ENCODE measurements at places on chromosomes 7 and 10.

DNA sequence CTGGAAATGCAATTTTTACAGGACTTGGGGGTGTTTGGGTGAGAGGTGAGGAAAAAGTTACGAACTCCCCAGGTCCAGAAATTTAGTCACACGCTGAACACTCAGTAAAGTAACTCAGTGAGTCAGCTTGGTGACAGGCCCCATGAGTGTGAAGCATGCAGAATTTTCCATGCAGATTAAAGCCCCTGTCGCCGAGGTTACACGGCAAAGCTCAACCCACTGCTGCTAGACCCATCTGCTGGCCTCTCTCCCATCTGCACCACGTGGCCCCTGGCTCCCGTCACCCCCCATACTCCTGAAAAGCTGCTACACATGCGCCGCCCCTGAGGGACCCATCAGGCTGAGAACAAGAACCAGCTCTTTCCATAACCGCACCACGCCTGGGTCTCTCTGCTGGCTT lies 7.0 kb upstream of the MMP21 start:
- DNase-seq = no peak

DNA sequence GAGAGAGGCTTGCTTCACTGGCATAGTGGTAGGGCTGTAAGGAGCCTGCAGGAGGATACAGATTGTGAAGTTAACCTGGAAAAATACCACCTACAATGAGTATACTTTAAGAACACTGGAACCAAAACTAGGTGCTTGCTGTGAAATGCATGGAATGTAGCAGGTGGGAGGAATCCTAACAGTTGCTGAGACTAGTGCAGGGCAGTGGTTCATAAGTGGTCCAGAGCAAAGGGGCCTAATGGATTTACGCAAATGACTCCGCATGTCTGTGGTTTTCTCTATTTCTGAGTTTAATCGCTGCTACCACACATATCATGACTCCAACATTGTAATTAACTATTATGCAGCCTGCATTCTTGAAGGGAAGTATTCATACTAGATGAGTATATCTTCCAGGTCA lies 218.4 kb downstream of the CHRM2 start:
- DNase-seq = no peak

- DNase-seq = no peak
Measured at GRCh38 chr7:142759433-142759832, 10.2 kb downstream of the PRSS1 start.

- DNase-seq = peak; percentile 34
Measured at GRCh38 chr10:133257489-133258065, 19.1 kb downstream of the ADAM8 start.

DNA sequence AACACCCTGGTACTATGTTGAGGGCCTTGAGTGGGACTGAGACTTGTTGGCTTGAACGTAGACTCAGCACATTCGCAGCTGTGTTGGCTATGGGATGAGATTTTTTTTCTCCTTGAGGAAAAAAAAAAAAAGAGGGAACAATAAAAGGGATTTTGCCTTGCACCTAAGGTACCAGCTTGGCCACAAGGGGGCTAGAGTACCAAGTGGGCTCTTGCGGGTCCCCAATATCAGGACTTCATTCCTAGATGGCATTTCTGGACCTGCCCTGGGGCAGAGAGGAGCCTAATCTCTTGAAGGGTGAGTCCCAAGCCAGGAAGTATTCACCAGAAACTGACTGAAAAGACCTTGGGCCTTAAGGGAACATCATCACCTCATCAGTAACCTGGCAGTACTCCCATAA lies 1083.6 kb upstream of the PHF14 start:
- no peak for DNase-seq

DNA sequence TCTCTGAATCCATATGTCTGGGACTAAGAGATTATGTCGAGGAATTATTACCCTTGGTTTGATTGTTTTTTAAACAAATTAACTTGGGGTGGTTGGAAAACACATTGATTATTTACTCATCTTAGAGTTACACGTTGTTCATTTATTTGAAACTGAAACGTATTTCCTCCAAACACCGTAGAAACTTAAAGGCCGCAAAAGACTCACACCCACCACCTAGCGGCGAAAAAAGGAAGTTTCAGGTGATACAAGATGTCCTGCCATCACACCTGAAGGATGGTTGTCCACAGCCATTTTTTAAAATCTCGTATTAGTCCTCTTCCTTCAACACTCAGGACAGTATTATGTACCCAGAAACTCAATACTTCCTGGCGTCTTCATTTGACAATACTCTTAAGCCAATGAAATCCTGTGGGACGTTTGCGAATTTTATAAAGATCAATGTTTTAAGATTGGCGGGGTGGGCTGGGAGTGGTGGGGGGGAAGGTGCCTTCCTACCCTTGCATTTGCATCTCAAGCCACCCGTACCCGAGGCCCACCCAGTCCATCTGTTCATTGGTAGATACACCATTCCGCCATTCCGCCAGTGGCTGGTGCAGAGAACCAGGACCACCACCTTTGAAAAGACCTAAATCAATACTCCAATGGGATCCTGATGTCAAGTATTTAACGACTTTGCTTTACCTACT lies 1.4 kb upstream of the LCOR start:
- DNase-seq = peak; percentile 68

DNA sequence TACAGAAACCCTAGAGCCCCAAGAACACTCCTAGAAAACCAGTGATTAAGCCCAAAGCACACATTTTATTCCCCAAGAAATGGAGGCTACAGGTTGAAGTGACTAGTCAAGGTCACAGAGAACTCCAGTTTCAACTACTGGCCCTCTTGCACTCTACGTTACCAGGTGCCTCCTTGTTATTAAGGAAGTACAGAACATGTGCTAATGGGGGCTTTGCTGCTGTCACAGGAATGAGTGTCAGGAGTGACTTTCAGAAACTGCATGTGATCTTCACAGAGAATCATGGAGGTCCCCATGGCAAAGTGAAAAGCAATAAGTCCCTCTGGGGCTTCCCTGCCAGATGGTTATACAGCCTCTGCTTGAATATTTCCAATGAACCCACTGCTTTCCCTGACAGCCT lies 19.3 kb downstream of the JAZF1 start:
- DNase-seq = no peak

DNA sequence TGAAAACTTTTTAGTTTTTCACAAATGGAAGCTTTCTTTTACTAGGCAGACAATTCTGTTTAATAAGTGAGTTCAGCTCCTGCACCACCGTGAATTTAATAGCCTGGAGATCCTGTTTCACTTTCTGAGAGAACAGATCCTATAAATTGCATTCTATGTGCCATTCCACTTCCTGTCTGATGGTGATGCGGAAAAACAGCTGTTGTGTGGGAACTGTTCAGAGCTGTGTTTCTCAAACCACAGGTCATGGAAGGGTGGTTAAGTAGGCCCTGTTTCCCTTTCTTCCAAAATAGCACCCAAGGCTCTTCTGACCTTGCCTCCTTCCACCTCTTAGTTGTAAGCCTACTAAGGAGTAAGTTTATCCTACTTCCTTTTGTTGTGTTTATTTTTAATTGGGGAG lies 97.2 kb upstream of the DKK1 start:
- DNase-seq = peak; percentile 84

DNA sequence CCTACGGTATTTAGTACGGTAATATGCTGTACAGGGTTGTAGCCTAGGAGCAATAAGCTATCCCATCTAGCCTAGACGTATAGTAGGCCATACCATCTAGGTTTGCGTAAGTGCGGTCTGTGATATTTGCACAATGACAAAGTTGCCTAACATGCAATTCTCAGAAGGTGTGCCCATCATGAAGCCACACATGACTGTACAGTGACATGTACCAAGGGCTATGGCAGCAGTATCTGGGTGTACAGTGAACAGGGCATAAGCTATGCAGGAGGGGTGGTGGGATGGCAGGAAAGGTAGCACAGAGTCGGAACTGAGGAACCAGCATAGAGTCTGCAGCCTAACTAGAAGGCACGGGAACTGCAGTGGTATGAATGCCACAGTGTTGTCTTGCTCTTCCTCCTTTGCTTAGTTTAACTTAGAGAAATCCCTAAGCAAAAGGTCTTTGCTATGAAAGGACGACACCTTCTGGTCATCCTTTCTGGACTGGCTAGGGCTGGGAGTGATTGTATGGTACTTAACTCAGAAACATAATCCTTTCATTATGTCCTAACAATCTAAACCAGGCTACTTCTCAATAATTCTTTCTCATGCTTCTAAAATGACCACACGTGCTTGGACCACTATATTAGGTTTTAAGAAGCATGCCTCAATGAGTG lies 93.5 kb downstream of the DYNC1I1 start:
- peak; percentile 17 for DNase-seq

DNA sequence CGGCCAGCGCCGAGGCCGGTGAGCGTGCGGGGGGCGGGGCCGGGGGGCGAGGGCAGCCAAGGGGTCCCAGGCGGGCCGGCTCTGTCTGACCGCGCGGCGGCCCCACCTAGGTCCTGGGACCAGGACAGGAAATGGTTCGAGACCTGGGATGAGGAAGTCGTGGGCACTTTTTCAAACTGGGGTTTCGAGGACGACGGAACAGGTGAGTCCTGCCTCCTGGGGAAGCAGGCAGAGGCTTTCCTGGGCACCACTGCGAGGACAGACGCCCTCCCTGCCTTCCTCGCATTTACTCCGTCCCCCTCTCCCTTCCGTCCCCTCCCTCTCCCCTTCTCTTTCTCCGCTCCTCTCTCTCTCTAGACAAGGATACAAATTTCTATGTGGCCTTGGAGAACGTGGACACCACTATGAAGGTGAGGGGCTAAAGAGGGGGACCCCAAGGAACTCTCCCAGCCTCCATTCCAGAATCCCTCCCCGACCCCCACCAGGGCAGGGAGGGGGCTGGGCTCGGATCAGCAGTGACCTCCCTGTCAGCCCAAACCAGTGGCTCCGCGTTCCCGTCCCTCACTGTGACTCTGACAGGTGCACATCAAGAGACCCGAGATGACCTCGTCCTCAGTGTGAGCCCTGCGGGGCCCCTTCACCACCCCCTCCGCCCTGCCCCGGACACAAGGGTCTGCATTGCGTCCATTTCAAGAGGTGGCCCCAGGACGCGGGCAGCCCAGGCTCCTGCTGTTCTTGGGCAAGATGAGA lies 2.6 kb upstream of the MUC12 start:
- no peak for DNase-seq

GRCh38 chr10:97673736-97674525 lies 13.1 kb downstream of the AVPI1 start:
- peak; percentile 52 for DNase-seq

- no peak for DNase-seq
Measured at GRCh38 chr10:11018432-11018841, 765 bp downstream of the CELF2 start.

GRCh38 chr10:31018962-31019361 lies 12.7 kb downstream of the ZNF438 start:
- DNase-seq = no peak

Measured in iris pigment epithelial cell (primary cell).